ENCODE measurements at places on chromosomes 2 and 18.

GRCh38 chr2:221833966-221834365 lies 261.9 kb upstream of the EPHA4 start:
- no peak for DNase-seq

DNA sequence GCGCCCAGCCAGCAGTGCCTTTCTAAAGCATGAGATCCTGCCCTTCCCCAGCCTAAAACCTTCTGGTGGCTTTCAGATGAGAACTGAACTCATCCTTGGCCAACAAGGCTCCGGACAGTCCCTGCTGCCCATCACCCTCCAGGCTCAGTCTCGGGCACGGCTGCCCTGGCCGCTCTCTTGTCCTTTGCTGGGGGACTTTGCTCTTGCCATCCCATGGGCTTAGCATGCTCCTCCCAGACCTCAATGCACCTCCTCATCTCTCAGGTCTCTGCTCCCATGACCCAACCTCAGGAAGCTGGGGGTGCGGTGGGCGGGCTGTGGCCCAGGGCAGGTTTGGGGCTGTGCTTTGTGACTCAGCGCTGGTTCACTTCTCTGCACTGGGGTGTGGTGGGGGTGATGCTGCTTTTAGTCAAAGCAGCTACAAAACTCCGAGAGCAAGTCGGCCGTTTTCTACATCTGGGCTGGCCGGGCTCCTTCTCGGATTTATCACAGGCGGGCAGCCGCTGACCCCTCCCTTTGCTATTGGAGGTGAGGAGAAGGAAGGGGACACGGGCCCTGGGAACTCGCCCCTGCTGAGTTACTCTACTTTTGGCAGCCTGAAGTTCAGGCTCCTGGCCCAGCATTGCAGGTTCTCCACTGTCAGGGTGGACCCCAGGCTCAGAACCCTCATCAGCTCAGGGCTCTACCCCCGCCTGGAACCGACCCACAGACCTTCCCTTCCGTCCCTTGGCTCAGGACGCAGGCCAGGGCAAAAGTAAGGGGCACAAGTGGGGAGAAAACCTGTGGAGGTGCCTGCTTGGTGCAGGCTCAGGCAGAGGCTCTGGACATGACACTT lies 90.6 kb upstream of the TAF1B start:
- DNase-seq = peak; percentile 56

DNA sequence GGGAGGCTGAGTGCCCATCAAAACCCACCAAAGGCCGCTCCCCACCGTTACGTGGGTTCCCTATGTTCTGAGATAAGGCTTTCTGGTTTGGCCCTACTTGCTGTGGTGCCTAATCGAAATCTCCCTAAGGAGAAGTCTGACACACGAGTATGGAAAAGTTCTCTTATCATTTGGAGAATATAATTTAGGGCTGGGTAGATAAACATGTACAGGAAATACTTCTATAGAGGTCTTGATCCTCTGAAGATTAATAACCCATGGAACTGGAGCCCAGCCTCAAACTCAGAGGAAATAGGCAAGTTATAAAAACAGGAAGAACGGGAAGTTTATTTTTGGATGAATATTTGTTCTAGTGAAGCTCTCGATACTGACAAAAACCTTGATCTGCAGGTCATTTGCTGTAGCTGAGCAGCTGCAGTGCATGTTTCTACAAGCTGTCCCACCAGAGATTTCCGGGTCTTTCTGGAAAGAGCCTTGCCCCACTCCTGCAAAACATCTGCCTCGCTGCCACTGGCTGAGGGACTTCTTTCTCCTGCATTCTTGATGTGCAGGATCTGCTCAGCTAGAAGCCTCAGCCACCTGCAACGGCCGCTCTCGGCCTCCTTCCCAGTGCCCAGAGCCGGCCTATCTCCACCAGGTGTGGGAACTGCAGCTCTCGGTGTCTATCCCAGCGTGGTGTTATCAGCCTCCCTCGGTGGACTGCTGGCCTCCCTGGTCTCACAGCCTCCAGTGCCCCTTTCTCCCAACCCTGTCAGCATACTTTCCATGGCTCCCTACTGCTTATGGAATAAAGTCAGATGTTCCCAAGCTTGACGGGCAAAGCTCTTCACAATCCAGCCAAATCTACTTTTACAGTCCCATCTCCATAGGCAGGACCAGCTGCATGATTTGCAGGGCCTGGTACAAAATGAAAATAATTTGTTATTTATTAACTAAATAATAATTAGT lies 48.6 kb downstream of the SPRED2 start:
- DNase-seq = no peak

DNA sequence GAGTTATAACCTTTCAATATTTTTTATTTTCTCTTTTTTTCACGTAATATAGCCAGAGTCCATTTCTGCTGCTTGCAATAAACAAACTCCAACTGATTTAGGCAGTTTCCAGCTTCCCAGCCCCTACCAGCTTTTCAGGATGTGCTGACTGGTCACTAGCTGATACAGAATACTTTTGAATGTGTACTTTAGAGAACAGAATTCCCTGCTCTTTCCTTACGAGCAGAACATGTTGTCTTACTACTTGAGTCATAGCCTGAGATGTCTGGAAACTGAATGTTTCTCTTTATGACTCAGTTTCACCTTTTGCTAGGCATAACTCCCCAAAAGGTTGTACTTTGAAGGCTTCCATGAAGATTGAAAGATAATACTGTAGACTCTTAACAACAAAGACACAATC lies 44.5 kb upstream of the KCNE4 start:
- no peak for DNase-seq

- no peak for DNase-seq
Measured at GRCh38 chr2:221779614-221780067, 207.5 kb upstream of the EPHA4 start.

GRCh38 chr18:12744103-12744502 lies 41.3 kb downstream of the PSMG2 start:
- DNase-seq = no peak

DNA sequence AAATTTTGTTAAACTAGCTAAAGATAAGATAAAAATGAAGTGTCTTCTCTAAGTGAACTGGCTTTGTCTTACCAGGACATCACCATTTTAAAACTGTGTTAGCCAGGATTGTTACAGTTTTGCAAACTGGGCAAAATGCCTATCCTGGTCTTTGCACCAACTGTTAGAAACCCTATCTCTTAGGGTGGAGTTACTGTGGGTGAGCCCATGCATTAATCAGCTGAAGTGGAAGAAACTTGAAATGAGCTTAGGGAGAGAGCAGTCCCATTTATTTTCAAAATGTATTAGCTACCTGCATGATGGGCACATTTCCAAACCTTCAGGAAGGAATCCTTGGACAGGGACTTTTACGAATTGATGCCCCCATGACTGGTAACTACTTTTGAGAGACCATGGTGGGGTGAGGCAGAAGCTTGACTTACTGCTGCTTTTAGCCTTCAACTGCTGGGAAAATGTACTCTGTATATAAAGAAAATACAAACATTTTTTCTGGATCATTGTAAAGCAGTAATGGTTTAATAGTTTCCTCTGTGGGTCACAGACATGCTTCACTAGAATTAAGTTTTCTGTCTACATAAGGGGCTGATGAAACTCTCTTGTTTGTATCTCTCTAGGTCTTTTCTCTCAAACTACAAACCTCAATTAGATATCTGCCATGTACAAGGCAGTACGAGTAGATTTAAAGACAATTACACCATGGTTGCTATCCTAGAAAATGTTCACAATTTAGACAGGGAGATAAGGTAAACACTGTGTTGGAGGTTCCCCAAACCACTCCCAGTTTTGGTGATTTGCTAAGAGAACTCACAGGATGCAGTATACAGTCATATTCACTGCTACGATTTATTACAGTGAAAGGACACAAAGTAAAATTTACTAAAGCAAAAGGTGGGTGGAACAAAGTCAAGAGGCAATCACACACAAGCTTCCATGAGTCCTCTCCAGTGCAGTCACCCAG lies 321.4 kb upstream of the MMADHC start:
- DNase-seq = no peak

DNA sequence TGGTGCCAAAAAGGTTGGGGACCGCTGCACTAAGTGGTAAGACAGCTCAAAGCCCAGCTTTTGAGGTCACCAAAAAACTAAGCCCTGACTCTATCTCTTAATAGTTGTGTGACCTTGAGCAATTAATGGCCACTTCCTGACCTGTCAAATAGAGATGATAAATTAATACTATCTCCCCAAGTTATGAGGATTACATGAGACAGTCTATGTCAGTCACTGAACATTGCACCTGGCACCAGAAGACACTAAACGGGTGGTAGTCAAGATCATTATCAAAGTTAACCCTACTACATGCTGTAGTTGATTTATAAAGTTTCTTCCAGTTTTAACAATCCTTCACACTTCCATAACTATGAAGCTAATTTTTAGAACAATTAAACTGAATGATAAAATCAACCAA lies 36.5 kb downstream of the STPG4 start:
- no peak for DNase-seq

DNA sequence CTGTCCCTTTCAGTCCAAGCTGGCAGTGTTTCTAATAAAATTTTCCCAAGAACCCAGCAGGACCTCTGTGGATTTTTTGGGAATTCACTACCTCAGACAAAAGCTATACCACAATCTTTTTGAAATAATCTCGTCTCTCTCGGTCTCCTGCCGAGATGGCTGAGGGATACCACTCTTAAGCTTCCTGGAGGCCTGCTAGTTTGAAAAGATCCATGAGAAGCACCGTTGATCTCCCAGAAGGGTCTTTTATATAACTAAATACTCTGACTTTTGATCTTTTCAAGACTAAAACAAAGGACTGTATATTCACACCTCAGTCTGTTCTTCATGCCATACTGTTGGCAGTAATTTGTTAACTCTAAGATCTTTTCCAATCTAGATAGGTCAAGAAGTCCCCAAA lies 141.7 kb downstream of the UPP2 start:
- DNase-seq = no peak

- DNase-seq = no peak
Measured at GRCh38 chr2:151827564-151828142, 568 bp downstream of the ARL5A start.

DNA sequence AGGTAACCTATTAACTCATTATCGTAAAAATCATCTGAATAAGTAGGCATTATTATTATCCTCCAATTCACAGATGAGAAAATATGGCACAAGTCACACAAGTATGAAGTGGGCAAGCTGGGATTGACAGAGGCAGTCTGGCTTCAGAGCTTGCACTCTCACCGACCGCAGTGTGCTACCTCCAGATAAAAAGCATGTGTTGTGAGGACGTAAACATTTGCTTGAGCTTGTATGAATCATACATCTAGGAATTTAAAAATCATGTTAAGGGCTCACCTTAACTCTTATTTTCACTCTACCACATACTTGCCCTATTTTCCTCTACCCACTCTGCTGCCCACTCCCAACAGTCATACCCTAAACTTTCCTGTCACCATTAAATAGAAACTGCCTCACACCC lies 65.3 kb upstream of the AMMECR1L start:
- no peak for DNase-seq

- peak; percentile 43 for DNase-seq
Measured at GRCh38 chr2:127067620-127068350, 39.2 kb downstream of the BIN1 start.

DNA sequence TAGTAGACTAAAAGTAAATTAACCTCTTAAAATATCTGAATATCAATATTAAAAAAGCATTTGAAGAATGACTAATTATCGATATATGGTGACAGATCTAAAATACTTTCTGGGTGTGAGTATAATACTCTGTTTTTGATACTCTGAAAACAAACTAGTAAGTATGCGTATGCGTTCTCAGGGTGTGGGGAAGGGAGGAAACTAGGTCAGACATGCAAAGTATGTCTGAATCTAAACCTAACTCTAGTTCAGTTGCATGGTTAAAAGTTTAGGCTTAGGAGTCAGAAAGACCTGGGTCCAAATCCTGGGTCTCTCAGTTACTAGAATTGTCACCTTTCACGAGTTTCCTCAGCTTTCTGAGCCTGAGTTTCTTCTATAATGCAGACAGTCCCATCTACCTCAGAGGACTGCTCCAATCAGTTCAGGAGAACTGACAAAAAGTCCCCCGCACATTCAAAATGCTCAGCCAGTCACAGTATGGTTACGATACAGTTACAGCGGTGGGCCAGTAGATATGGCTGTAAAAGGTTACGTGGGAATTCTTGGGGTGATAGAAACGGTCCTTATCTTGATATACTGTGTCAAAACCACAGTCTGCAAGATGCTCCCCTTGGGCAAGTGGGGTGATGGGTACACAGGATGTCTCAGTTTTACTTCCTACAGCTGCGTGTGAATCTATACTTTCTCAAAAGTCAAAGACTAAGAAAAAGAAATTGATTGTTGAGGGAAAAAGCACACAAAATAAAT lies 29.2 kb downstream of the UNC50 start:
- peak; percentile 17 for DNase-seq

DNA sequence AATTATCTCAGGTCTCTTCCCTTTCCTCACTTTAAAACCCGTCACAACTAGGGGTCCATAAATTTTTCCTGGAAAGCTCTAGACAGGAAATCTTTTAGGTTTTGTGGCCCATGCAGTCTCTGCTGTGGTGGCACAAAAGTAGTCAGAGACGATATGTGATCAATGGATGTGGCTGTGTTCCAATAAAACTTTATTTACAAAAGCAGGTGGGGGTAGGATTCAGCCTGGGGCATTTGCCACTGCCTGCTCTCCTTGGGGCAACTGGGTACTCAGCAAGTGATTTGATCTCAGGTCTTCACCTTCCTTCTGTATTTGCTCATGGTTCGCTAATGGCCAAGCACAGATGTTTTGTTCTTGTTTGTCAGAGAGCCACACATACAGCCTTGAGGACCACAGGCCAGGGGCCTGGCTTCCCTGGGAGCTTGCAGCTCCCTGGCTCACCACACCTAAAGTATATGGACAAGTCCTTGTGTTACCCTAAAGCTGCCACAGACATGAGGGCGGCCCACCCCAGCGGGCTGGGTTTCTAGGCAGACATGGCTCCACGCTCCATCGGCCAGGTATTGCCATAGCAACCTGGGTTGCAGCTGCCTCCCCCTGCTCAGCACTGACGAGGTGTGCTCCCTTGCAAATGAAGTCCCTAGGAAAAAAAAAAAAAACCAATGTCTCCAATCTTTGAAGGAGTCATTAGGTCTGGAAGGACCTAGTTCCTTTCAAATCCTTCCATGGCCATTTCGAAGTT lies 89.7 kb upstream of the YWHAQ start:
- no peak for DNase-seq

DNA sequence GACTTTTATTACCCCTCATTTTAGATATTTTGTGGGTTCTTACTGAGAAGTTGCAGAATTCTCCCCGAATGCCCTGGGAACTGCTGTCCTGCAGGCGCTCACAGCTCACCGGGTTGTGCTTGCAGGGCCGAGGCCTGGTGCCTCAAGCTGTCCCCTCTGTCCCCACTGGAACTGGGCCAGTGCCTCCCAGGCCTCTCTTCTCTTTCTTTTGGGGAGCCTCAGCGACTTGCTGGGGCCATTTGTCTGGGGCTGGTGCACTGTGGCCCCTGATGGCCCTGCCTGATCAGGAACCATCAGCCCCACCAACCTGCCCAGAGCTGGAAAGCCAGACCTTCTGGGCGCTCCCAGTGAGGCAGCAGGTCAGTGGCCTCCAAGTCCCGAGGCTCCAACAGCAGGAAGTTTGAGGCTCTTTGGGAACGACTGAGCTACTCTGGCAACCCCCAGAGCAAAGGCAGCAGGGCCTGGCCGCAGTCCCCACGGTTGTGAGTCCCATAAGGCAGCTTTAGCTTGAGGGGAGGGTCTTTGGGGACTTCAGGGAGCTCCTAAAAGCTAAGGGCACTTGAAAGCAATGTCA lies 14.7 kb upstream of the NEU4 start:
- DNase-seq = no peak

GRCh38 chr18:63186520-63187222 lies 132.9 kb downstream of the BCL2 start:
- no peak for DNase-seq

All from activated T-helper 1 cell treated with anti-CD3 and anti-CD28 coated beads, Interleukin-2, amount 50 U/mL, for 16 hours (primary cell).